K562 (cell line): ENCODE measurements at places on chromosomes 2 and 18. TPM values are rescaled to one million over a fixed set of nuclear protein-coding genes. Genes with fewer than 3 reads are reported as not detected.

- DNase-seq = no peak
Measured at GRCh38 chr18:77129150-77129551, 3.4 kb downstream of the MBP start.

DNA sequence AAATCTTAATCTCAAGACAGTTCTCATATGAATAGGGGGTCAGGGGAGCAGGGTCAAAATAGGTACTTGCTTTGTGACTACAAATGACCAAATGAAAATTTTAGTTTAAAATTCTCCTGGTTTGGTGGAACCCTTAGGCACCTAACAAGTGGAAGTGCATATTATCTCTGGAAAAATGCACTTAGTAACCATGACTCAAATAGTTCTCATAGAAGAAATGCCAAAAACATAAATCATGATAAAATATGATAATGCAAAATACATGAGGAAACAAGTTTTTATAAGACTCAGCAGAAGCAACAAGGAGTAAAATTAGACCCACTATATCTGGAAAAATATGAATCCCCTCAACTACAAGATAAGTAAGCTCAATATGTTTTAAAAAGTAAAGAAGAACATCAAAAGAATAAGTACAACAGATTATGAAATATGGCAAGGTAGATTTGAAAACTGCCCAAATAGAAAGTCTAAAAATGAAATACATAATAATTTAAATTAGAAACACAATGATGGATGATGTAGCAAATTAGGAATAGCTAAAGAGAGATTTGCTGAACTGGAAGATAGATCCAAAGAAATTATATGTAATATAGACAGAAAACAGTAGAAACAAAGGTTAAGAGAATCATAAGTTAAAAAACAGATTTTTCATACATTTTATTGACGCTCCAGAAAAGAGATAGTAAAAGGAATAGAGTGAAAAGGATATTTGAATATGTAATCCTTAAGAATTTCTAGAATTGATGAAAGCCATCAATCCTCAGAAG lies 308.3 kb downstream of the SETBP1 start:
- DNase-seq = no peak

DNA sequence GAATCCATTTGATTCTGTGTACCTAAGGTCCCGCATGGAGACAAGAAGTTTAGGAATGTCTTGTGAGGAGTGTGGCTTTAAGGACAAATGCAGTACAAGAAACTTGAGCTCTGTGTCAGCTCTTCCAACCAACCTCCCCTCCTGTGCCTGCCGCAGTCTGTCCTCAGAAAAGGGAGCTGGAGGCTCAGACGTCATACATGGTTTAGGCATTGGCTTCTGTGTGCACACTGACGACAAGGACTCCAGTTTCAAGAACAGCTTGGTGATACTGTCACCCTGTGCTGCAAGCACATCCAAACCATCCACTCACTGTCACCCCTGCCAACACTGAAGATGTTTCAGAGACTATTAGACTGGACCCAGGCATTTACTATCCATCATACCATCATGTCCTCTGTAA lies 470.4 kb downstream of the IRS1 start:
- no peak for DNase-seq

DNA sequence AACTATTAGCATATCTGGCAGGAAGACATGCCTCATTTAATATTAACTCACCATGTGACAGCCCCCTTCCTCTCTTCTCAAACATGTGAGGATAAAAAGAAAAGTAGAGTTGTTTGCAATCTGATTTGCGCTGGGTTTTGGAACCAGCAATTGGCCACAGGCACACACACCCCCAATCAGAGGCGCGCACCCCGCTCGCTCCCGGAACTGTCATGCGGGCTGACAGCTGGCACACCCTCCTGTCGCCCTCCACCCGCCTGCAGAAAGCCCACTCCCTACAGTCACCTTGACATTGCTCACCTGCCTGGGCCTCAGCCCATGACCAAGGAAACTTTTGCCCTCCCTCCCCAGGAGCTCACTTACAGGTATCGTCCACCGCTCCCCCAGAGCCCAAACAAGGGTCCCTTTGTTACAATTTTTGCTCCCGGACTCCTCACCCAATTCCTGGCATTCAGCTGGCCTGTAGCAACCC lies 1.1 kb downstream of the COBLL1 start:
- DNase-seq = no peak

DNA sequence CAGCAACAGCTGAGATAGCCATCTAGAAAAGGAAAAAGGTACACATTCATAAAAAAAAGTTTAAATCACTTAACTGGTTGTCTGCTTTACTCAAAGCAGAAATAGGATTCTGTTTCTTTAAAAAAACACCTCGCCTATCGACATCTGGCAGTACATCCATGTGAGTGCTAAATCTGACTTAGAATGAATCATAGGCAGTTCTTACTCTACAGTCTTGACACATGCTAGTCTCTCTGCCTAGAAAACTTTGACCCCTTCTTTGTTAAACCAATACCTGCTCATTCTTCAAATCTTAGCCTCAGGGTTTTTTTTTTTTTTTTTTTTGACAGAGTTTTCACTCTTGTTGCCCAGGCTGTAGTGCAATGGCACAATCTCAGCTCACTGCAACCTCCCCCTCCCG lies 37.1 kb upstream of the GPR75 start:
- DNase-seq = no peak

- DNase-seq = peak; percentile 38
Measured at GRCh38 chr2:174546519-174547506, 50.8 kb downstream of the WIPF1 start.

DNA sequence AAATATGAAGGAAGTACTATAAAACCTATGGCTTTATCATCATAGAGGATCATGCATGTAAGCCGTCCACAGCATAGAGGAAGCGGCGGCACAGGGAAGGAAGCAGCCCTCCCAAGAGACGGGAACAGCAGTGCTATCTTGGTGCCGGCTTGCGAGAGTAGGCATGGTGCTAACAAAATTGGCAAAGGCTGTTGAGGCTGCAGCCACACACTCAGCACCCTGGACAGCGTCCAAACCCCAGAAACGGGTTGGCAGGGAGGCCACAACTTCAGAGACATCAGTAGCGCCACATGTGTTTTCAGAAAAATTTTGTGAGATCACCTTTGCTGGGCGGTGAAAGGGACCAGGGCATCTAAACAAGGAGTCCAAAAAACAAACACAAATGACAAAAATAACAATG lies 37.7 kb downstream of the NETO1 start:
- DNase-seq = no peak

DNA sequence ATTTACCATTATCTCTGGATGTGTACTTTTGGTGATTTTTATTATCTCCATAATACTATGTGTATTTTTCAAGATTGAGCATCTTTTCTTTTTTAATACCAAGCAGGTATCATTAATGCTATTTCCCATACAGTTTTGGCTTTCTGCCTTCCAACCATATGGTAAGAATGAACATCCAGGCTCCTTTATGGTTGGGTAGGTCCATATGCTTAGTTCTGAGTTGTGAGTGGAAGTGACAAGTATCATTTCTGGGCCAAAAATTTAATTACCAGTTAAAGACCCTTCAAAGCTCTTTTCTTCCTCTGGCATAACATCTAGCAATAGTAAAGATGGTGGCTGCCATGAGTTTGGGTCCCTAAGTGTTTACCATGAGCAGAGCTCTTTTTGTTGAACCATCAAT lies 4.3 kb upstream of the RBM43 start:
- no peak for DNase-seq

GRCh38 chr2:170344663-170345346 lies 166.9 kb downstream of the MYO3B start:
- DNase-seq = no peak

DNA sequence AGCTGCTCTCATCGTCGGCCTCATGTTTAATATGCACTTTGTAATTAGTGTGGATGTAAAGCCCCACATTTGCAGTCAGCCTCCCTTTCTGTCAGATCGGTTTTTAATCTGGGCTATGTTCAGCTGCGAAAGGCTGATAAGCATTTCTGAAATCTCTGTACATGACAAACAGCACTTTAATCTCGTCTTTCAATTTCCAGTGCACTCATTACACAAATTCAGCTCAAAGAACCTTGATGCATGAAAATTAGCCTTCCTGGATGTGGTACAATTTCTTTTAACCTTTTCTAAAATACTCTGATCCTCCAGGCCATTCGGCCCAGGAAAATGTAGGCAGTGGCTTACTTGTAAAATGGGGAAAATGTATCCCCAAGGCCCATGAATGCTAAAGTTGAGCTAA lies 265.1 kb downstream of the RND3 start:
- DNase-seq = no peak

- DNase-seq = no peak
Measured at GRCh38 chr2:158502974-158503373, 46.2 kb downstream of the PKP4 start.

GRCh38 chr18:21599585-21600525 lies 649 bp downstream of the ESCO1 start:
- DNase-seq = peak; percentile 79

- no peak for DNase-seq
Measured at GRCh38 chr2:28746429-28747111, 5.1 kb upstream of the PPP1CB start.

GRCh38 chr2:222743251-222743812 lies 71.9 kb downstream of the MOGAT1 start:
- no peak for DNase-seq

- no peak for DNase-seq
Measured at GRCh38 chr2:182103526-182103925, 117.9 kb downstream of the PPP1R1C start.

- DNase-seq = no peak
Measured at GRCh38 chr2:12767996-12768624, 51.4 kb downstream of the TRIB2 start.

Gene DHRS9
- 0.27 and 0.49 TPM in 2 replicates for total RNA-seq

Gene ARHGEF4
- total RNA-seq = not detected in 2 replicates

Gene DYNAP
- total RNA-seq = not detected in 2 replicates

Gene CD8B
- total RNA-seq = 0.18 TPM in 1 of 2 replicates, not detected in the other

Gene SGO2
- total RNA-seq = 17.1 and 17.3 TPM in 2 replicates

Gene UGT1A1
- total RNA-seq = not detected in 2 replicates
